ENCODE measurements at places on chromosomes 2 and 18.

GRCh38 chr2:39156107-39156506 is 35.3 kb upstream of the SOS1 start:
- no peak for DNase-seq

- no peak for DNase-seq
Measured at GRCh38 chr18:77995593-77995992, 745.9 kb downstream of the GALR1 start.

- DNase-seq, result no peak
Measured at GRCh38 chr2:136281281-136282114, 163.5 kb upstream of the CXCR4 start.

DNA sequence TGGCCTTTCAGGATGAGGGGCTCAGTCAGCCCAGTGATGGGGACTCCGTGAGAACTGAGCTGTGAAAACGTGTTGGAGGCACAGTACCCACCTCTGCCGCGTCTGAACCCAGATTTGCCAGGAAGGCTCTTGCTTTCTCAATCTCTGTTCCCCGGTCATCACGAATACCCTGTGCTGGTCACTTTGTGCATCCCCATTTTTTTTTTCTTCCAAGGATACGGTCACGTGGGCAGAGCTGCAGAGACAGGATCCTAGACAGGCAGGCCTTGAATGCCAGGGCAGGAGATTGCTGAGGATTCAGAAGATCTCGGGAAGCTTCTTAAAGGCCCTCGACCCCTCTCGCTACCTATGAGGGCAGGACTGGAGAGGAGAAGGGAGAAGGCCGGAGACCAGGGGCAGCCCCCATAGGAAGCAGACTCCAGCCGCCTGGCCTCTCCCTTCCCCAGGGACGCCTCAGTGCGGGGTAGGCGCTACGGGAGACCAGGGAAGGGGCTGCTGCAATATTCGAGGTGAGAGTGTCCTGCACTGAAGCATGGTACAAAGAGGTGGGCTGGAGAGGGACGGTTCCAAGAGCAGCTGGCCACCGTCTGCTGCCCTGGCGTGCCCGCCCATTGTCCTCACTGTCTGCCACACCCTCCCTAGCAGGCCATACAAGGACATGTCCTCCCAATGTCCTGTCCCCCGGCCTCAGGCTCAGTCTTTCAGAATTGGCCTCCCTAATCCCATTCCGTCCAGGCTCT is 29.0 kb upstream of the TAF1B start:
- no peak for DNase-seq

DNA sequence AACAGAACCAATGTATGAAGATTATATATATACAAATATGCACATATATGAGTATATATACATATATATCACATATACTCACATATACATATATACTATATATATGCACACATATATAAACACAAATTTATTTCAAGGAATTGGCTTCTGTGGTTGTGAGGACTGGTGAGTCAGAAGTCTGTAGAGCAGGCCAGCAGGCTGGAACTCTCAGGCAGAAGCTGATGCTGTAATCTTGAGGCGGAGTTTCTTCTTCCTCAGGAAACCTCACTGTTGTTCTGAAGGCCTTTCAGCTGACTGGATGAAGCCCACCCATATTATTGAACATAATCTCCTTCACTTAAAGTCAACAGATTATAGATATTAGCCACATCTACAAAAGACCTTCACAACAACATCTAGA is 143.9 kb upstream of the CREB1 start:
- no peak for DNase-seq

- no peak for DNase-seq
Measured at GRCh38 chr18:8478968-8479370, 130.3 kb upstream of the RAB12 start.

DNA sequence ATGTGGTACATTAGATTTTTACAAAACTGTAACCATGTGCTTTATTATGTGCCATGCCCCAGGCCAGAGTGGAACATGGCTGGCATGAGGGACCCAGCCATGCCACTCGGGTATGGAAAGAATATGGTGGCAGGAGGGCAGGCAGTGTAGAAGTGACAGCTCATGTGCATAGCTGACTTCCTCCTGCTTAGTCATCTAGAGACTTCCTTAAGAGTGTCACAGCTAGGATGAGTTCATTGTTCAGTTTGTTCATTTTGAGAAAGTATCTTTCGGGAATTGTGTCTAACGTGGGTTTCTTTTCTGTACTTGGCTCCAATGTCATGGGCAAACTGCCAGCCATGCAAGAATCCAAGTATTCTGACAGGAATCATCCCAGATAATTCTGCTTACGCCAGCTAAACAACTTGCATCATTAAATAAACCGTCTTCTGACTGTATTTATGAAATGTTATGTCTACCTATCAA is 94.3 kb upstream of the ITGB6 start:
- DNase-seq, result no peak

DNA sequence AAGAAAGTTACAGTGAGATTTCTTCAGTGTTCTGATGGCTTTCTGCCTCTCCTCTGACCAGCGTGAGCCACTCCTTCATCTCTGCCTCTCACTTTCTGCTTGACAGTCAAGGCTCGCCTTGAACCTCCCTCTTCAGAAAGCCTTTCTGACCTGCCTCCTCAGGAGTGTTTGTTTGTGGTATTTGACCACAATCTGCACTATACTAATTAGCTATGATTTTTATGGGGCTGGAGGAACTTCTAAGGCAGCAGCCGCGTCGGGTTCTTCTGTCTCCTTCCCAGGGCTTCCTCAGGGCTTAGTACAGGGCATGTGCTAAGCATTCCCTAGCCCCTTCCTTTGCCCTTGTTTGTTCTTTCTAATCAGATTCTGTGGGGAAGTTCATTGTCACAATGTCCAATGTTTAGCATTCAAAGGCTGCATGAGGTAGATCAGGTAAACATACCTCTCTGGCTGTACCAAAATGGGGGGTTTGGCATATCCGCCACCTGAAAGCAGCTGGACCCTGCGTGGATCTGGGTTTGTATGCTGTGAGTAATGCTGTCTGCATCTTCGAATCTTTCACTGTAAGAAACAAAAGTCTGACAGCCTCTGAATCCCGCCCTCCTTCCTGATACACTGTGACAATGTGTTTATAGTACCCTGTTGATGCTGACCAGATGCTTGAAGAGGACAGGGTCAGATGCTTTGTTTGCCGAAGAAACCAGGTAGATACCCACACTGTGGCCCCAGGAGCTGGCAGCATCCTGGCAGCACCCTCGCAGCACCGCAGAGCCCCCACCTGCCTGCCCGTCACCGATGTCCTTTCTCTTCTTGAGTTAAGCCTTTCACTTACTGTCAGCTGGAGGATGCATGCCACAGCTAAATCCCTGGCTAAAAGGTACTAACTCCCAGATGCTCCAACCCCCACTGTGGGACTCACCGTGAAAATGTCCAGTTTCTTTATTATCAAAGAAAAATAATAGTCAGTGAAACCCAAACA is 260.8 kb upstream of the HDAC4 start:
- no peak for DNase-seq

DNA sequence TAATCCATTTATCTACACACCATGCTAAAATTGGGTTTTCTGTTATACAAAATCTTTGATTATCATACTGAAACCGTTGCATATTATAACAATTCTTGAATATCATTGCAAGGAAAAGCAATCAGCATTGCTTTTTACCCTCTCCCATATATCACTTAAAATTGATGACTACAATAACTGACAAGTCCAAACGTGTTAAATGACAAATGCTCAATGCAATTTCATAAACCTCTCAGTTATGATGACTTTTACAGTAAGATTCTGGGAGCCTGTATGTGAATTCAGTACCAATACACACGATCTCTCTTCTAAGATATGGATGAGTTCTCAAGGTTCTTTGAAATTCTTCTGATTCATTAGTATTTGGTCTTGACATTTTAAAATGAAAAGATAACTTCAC is 368.5 kb upstream of the TRIB2 start:
- DNase-seq, result no peak

- no peak for DNase-seq
Measured at GRCh38 chr2:64643838-64644457, 9.8 kb downstream of the SERTAD2 start.

DNA sequence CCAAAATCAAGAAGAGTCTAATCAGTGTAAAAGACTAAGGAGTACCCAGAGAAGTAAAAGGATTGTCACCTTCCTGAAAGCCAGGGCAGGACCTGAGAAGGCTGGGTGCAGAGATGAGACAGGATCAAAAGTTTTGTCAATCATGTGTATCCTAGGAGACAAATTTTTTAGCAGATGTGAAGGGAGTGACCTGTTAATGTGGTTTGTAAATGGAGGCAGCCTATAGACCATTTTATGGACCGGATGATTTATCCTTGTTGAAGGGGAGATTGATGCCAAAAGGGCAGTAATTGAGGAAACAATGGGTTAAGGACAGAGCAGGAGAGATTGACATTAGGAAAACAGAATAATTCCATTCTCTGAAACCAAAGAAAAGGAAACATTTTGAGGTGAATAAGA is 813 bp downstream of the NDC80 start:
- DNase-seq, result no peak
